ENCODE measurements at places on chromosomes 3 and 15.

DNA sequence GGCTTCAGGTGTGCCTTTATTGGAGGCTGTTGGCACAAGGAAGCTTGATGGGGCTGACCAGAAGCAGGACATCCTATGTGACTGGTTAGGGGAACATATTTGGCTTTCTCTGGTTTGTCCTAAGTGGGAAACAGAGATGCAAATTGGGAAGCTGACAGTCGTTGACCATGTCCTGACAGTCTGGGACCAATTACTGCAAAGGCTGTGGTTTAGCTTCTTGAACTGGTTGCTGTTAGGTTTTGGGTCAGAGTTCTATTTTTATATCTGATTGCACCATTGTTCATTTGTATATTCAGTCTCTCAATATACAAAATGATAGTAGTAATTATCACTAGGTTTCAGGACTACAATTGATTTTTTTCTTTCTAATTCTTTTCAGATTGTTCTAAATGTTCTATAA, 36.8 kb downstream of the SNTN start:
- DNase-seq: no peak

- DNase-seq: no peak
Observed at GRCh38 chr15:29528276-29528675, 258.7 kb upstream of the NSMCE3 start.

DNA sequence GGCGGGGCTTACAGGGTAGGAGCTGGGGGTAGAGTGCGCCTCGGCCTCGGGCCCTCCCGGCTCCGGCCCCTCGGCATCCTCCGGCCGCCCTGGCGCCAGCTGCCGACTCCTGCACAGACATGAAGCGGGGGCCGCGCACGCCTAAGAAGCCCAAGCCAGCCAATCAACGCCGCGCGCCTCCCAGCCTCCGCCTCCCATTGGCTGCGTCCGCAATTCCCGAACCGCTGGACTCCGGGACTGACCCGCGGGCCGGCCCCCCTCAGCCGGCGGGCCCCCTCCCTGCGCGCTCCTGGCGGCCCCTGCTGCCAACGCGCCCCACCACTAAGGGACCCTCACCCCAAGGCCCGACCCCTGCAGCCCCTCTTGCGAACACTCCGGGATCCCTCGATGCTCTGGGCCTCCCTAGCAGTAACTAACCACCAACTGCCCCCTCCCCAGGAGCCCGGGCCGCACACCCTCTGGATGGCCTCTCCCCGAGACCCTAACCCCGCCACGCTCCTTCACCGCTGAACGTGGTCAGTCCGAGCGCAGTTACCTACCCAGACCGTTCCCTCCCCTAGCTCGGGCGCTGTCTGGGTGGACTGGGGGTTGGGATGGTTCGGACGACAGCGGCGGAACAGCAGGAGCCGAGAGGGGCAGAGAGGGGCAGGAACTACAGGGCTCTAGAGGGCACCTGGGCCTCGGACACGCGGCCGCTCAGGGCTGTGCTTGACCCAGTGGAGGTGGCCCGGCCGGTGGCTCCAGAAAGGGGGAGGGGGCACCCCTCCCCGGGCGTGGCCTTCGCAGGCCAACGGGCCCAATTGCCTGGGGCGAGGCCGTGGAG, 5.0 kb downstream of the GATA2 start:
- DNase-seq: peak; percentile 56

- no peak for DNase-seq
Observed at GRCh38 chr3:128273109-128273840, 120.0 kb downstream of the EEFSEC start.

DNA sequence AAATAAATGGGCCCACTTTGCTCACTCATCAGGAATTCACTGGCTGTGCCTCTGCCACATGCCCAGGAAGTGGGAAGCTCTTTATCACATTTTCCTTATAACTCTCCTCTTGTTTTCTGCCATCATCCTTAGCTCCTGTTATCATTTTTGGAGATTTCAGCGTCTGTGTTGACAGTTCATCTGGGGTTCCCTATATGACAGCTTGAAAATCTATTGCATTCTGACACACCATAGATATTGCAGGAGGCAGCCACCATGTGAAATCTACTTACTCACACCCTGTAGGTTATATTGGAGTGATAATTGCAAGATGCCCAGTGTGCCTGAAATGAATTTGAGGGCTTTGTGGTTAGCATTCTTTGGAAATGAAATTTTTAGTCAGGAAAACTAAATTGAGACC, 132.9 kb downstream of the RYR3 start:
- DNase-seq: no peak

DNA sequence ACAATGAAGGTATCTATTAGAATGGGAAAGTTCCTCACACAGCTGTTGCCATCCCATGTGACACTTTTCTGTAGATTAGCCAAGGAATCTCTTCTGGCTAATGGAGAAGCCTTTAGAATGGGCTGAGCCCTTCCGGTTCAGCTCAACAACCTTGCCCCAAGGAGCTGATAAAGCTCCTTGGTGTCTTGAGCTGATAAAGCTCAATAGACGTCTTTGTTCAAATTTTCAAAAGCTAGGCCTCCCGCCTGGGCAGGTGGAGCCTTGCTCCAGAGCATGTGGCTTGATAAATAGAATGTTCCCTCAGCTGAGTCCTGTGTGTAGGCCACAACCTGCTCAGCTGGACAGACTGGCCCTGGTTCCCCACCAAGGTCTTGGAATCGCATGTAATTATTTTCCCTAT, 7.2 kb upstream of the BNIP2 start:
- no peak for DNase-seq

- no peak for DNase-seq
Observed at GRCh38 chr3:146895026-146895749, 290.0 kb upstream of the PLSCR5 start.

GRCh38 chr3:21449738-21450137, 301.3 kb downstream of the ZNF385D start:
- no peak for DNase-seq

GRCh38 chr3:192831801-192832347, 85.8 kb downstream of the MB21D2 start:
- no peak for DNase-seq

GRCh38 chr15:57218826-57219576, 157.3 kb upstream of the CGNL1 start:
- DNase-seq: peak; percentile 86

DNA sequence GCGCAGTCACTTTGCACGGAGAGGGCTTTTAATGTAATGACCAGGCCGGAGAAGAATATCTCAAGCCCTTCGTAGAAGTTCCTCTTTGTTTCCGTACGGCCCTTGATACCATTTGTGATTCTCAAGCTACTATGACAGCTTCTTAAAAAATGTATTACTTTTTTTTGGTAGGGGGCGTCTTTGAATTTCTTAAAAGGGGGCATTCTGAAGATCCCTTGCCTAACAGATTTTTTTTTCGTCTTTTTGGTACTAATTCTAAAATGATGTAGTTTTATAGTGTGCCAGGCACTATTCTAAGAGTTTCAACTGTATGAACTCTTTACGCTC, 614.0 kb downstream of the MCTP2 start:
- DNase-seq: no peak

DNA sequence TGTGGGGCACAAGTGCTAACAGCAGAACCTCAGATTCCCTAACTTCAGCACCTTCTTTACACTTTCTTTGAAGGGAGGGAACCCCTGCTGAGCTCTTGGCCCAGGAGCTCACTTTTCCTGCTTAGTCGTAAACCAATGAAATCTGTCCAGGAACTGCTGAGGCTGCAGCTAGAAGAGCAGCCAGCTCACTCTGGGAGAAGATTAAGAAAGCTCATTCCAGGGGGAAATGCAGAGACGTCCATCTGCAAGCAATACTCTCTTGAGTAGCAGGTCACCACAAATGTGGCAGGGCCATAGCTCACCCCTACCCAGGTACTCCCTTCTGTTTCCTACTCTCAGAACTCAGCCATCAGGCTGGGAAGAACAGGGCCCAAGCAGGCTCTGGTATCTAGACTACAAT, 103.3 kb downstream of the WDR76 start:
- no peak for DNase-seq

- DNase-seq: no peak
Observed at GRCh38 chr3:25448750-25449692, 21.0 kb downstream of the RARB start.

GRCh38 chr15:93759629-93760028, 471.7 kb upstream of the MCTP2 start:
- DNase-seq: no peak

DNA sequence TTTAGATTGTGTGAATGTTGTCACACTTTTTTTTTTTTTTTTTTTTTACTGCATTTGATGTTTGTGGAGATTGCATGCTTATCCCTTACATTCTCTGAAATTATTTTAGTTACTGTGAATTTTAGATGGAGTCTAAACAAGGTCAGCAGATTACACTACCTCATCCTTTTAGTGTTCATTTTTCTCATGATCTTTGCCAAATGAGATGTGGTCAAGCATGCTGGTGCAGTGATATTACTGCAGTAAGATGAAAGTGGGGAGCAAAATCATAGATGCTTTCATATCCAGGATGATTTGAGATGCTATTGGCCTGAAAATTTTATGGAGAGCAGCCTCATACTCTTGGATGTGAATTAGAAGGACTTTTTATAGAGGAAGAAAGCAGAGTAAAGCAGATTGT, 45.8 kb downstream of the SLC25A26 start:
- DNase-seq: no peak

DNA sequence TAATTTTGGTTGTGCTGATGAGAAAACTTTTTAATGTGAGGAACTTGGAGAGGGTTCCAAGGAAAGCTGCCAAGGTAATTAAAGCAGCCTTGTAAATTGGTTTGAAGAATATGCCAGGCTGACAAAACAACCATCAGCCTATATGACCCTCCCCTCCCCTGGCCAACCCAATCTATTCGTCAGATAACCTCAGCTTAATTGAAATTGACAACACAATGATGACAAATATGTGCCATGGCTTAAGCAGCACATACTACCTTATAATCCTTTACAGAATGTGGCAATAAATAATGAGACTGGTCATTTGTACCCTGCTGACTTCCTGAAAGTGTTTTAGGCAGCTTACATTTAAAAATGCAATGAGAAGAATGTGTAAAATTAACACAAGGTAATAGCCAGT, 118.2 kb downstream of the EFHB start:
- DNase-seq: no peak

DNA sequence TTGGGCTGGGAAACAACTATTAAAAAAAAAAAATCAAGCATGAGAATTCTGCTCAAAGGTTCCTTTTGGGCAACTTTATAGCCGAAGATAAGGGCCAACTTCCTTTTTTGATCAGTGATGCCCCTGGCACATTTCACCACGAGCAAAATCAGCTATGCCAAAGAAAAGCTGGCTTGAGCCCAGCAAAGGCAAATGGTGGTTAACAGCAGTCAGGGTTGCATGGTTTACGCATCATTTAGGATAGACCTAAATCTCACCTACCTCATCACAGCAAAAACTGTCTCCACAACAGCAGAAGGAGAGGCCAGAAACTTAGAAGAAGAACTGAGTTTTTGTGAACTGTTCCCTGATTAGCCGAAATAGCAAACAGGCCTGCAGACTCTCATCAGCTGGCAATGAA, 220.1 kb upstream of the CDIN1 start:
- no peak for DNase-seq

GRCh38 chr3:41357271-41357670, 158.0 kb downstream of the CTNNB1 start:
- no peak for DNase-seq

DNA sequence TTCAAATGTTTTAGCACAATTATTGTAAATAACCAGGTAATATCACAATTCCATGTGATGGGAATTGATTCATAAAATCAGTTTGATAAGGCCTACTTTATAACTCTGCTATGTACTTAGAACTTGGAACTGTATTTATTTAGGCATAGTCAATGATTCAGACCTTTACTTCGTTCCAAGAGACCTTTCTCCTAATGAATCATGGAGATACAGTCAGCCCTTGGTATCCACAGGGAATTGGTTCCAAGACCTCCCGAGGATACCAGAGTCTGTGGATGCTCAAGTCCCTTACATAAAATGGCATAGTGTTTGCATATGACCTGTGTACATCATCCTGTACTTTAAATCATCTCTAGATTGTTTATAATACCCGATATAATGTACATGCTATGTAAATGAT, 60.8 kb upstream of the UMPS start:
- DNase-seq: no peak

GRCh38 chr15:83088876-83089275, 18.6 kb upstream of the TM6SF1 start:
- DNase-seq: no peak

GRCh38 chr3:144085964-144086363, 114.3 kb downstream of the DIPK2A start:
- DNase-seq: peak; percentile 74

DNA sequence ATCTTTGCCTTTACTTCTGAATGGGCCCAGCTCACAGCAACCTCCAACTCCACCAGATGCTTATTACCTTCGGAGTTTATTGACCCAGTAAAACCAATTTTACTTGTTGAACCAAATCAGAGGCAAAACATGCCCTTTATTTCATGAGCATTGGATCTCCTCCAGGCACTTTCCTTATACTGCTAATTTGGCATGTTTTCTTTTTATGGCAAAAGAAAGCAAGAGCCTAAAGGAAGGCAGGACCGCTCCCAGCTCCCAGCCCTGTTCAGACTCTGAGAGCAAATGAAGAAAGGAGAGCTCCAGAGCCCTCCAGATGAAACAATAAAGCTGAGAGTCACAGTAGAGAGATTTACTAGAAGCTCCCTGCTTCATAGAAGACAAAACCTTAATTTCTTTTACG, 81.5 kb upstream of the NR2E3 start:
- no peak for DNase-seq

DNA sequence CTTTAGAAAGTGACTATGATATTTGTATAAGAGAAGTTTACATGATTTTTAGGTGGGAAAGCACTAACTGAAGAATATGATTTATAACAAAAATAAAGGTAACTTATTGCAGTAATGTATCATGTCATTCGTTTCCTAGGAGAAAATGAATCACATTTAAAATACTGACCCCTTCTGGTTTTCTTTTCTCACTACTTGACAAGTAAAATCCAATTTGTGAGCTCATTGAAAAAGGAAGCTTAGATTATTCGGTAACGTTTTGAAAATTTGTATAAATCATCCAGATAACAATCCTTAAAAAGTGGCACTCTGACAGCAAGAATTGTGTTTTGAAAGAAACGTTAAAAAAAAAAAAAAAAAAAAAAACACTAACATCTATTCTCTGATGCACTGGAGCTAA, 39.0 kb downstream of the NSUN3 start:
- no peak for DNase-seq

- no peak for DNase-seq
Observed at GRCh38 chr3:171680726-171681411, 129.4 kb downstream of the PLD1 start.

DNA sequence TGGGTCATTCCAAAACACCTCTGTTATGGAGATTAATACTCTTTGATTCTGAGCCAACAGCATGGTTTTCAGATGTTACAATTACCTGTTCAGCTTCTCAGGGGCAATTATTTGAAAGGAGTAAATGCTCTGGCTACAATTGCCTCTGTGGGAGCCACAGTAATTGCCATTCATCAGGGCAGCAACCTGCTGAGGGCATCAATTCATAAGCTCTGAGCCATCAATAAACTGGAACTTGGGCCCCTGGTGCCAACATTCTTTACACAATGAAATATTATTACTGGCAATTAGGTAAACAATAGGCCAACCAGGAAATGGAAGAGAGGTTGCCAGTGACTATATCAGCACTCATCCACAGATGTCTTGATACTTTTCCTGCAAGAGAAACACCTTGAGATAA, 660.8 kb downstream of the MECOM start:
- DNase-seq: no peak

All from GF-D8 (cell line).